Kidney epithelial cell (primary cell): ENCODE measurements at places on chromosomes 12 and 14. TPM values are rescaled to one million over a fixed set of nuclear protein-coding genes. Genes with fewer than 3 reads are reported as not detected.

Gene MANSC1
- total RNA-seq, result 5.4 and 5.8 TPM in 2 replicates

Gene AMHR2
- not detected in 2 replicates for total RNA-seq

Gene GPR65
- not detected in 2 replicates for total RNA-seq

Gene PZP
- total RNA-seq, result not detected in 2 replicates

Gene BRAP
- total RNA-seq, result 18.8 and 19.0 TPM in 2 replicates

Gene PRB2
- total RNA-seq, result not detected in 2 replicates

Gene RD3L
- total RNA-seq, result not detected in 2 replicates

Gene LHX5
- total RNA-seq, result 0.34 and 0.50 TPM in 2 replicates

Gene IL22
- not detected in 2 replicates for total RNA-seq

Gene HNF1A
- total RNA-seq, result 0.25 and 0.89 TPM in 2 replicates

Gene ARMH4
- total RNA-seq, result 4.1 and 4.2 TPM in 2 replicates

Gene ITPK1
- 21.3 and 23.6 TPM in 2 replicates for total RNA-seq
